SJCRH30 (cell line): ENCODE measurements at places on chromosomes 1 and 21.

GRCh38 chr1:64505944-64506655 lies 36.2 kb downstream of the CACHD1 start:
- peaks cover 21% of the 10 kb centered on the region for H3K4me1 ChIP-seq
- H3K4me3 ChIP-seq, result peak overlapping the region; percentile 55
- H3K36me3 ChIP-seq, result no peaks in the 10 kb centered on the region
- peak overlapping the region; percentile 43; the same call in 1 of the 2 replicates for H3K27ac ChIP-seq
- DNase-seq, result no peak
- no peaks in the 10 kb centered on the region for H3K27me3 ChIP-seq

GRCh38 chr1:88514544-88515060 lies 169.5 kb upstream of the PKN2 start:
- H3K27ac ChIP-seq, result no peak overlapping the region
- no peak overlapping the region for H3K4me3 ChIP-seq
- H3K36me3 ChIP-seq, result no peaks in the 10 kb centered on the region
- DNase-seq, result no peak
- H3K27me3 ChIP-seq, result no peaks in the 10 kb centered on the region
- no peaks in the 10 kb centered on the region for H3K4me1 ChIP-seq

DNA sequence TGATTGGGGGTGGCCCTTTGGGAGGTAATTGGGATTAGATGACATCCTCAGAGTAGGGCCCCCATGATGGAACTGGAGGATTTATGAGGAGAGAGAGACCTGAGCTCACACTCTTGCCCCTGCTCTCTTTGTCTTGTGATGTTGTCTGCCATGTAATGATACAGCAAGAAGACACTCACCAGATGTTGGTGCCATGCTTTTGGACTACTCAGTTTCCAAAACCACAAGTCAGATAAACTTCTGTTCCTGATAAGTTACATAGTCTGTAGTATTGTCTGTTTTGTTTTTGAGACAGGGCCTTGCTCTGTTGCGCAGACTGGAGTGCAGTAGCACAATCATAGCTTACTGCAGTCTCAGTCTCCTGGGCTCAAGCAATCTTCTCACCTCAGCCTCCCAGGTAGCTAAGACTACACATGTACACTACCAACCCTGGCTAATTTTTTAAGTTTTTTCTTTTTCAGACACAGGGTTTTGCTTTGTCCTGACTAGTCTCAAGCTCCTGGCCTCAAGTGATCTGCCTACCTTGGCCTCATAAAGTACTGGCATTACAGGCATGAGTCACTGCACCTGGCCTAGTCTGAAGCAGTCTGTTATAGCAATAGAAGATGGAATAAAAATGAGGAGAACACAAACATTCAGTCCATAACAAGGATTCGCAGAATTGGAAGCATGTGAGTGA lies 115.0 kb upstream of the GALNT2 start:
- H3K36me3 ChIP-seq, result no peaks in the 10 kb centered on the region
- no peak for DNase-seq
- H3K27me3 ChIP-seq, result no peaks in the 10 kb centered on the region
- no peak overlapping the region for H3K27ac ChIP-seq

DNA sequence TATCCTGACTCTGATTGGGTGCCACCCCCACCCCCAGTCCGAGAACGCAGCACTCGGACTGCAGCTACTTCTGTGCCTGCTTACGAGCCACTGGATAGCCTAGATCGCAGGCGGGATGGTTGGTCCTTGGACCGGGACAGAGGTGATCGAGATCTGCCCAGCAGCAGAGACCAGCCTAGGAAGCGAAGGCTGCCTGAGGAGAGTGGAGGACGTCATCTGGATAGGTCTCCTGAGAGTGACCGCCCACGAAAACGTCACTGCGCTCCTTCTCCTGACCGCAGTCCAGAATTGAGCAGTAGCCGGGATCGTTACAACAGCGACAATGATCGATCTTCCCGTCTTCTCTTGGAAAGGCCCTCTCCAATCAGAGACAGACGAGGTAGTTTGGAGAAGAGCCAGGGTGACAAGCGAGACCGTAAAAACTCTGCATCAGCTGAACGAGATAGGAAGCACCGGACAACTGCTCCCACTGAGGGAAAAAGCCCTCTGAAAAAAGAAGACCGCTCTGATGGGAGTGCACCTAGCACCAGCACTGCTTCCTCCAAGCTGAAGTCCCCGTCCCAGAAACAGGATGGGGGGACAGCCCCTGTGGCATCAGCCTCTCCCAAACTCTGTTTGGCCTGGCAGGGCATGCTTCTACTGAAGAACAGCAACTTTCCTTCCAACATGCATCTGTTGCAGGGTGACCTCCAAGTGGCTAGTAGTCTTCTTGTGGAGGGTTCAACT lies 2.1 kb downstream of the RBM15 start:
- peaks cover 13% of the 10 kb centered on the region; the same call in 1 of the 2 replicates for H3K4me1 ChIP-seq
- peaks cover 55% of the 10 kb centered on the region for H3K36me3 ChIP-seq
- H3K27ac ChIP-seq, result no peak overlapping the region
- no peaks in the 10 kb centered on the region for H3K27me3 ChIP-seq
- no peak for DNase-seq
- no peak overlapping the region for H3K4me3 ChIP-seq

DNA sequence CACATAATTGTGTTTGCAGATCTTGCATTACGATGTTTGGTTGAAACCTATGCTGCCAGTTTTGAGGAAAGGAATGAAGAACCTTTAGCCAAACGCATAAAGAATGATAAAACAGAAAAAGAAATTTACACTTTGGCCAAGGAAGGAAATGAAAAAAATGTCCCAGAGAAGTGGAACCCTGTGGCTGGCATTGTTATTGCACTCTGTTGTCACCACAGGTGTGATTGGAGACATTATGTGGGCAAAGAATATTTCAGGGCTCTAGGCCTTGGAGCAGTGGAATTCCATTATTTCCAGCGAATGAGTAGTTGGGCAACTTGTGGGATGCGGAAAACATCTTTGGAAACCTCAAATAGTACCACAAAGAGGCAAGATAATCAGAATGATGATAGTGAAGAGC lies 14.9 kb downstream of the TRMT13 start:
- H3K27ac ChIP-seq, result no peak overlapping the region
- no peak overlapping the region for H3K4me3 ChIP-seq
- no peaks in the 10 kb centered on the region for H3K4me1 ChIP-seq
- peaks cover 36% of the 10 kb centered on the region for H3K36me3 ChIP-seq

DNA sequence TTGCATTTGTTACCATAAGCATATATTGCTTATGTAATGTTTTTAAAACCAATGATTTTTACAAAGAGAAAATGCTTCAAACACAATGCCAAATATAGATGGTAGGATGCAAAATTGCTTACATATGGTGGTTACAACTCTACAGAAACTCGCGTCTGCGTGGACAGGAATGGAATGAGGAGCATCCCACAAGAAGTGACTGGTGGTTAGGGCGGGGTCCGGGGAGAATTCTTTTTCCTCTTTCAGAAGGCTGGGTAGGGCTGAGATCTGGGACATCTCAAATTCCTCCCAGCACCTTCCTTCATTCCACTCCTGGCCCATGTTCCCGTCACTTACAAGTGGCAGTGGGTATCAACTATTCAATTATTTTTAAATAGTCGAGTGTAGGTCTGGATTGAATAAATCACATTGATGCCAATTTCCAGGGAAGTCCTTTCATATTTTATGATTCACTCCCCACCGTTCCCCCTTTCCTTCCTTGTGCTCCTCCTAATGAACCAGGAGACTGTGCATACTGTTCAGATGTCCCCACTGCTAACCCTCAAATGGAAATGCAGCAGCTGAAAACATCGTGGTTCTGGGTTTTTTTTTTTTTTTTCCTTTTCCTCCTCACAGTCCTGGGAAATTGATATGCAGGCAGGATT lies 174.5 kb upstream of the POU3F1 start:
- peak overlapping the region; percentile 31; the same call in 1 of the 2 replicates for H3K27ac ChIP-seq
- H3K4me1 ChIP-seq, result peaks cover 19% of the 10 kb centered on the region
- DNase-seq, result peak; percentile 54
- H3K27me3 ChIP-seq, result peaks cover 4% of the 10 kb centered on the region; the same call in 1 of the 2 replicates

DNA sequence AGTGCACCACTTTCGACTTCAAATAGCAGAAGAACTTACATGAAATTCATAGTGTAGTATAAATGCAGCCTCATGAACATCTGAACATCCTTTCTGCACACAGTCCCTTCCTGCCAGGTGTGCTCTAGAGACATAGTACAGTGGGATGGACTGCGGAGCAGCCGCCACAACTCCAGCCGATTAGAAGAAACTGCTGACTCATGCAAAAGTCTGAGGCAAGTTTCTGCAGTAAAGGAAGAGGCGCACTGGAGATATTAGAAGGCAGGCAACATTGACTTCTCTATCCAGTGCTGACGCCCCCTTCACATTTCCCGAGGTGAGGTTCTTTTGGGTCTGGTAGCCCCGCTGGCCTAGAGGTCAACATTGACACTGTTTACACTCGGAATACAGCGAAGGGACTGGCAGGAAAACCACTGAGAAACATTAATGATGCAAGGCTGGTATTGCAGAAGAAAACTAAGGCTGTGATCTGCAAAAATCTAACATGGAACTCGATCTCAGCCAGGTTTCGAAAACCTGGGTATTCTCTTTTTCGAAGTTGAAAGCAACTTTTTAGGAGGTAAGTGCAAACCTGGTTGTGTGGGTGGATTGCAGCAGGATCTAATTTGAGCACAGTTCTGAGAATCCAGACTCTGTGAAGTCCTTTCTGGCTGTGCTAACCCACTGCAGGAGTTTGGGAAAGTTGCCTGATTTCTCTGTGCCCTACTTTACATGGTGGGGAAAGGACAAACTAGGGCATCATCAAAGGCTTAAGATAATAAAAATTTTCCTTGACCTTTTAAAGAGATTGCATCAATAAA lies 90.7 kb downstream of the CDC7 start:
- no peaks in the 10 kb centered on the region for H3K4me1 ChIP-seq
- no peak for DNase-seq
- no peaks in the 10 kb centered on the region for H3K36me3 ChIP-seq
- no peak overlapping the region for H3K27ac ChIP-seq

DNA sequence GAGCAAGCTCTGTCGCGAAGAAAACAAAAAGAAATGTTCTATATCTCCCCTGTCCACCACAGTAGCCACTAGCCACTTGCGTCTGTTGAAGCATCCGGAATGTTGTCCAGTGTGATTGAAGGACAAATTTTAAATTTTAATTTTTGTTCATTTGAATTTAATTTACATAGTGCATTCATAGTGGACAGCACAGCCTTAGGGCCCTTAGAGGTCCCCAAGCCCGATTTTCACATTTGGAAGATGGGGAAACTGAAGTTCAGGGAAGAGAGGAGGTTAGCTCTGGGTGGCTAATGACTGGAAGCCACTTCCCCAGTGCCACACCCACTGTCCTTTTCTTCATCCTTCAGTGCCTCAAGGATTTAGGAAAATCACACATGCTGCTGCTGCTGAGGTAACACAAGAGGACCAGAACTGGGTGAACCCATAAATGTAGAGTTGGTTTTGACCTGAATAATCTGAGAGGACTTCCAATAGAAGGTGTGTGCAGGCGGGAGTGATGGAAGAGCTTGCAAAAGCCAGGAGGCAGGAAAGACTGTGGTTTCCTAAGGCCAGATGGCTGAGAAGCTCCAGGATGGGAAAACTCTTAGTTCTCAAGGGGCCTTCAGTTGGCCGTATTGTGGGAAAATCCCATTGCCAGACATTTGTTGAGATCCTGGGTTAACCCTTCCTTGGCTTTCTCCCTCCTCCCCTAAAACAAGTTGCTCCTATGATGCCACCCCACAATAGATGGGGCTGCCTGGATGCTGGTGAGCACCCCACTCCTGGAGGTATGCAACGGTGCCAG lies 49.5 kb downstream of the TRIM11 start:
- H3K27ac ChIP-seq, result no peak overlapping the region
- no peaks in the 10 kb centered on the region for H3K4me1 ChIP-seq
- no peak overlapping the region for H3K4me3 ChIP-seq
- H3K27me3 ChIP-seq, result no peaks in the 10 kb centered on the region; the same call in none of the 2 replicates
- no peaks in the 10 kb centered on the region for H3K36me3 ChIP-seq

DNA sequence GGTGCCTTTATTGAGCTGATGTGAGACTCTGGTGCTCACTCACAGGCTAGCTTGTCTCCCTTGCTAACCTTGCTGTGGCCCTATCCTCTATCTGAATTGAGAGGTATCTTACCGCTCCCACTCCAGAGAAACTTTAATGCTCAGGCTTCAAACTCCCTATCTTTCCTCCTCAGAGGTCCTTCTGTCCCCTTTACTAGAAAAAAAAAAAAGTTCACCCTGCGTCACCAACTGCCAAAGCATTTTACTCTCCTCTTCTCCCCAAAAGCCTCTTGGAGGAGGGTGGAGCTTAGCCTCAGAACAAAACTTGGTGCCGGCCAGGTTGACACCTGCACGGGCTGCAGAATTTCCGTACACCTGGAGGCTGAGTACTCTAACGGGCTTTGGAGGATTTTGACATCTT lies 55.1 kb downstream of the ATP2B4 start:
- H3K4me1 ChIP-seq, result peaks cover 4% of the 10 kb centered on the region; the same call in 1 of the 2 replicates
- no peak for DNase-seq
- no peaks in the 10 kb centered on the region; the same call in 1 of the 2 replicates for H3K36me3 ChIP-seq
- no peaks in the 10 kb centered on the region for H3K27me3 ChIP-seq
- H3K4me3 ChIP-seq, result no peak overlapping the region

- H3K27ac ChIP-seq, result no peak overlapping the region
- H3K4me3 ChIP-seq, result no peak overlapping the region
- H3K36me3 ChIP-seq, result no peaks in the 10 kb centered on the region
- peaks cover 9% of the 10 kb centered on the region; the same call in 1 of the 2 replicates for H3K4me1 ChIP-seq
- peak; percentile 58 for DNase-seq
These were observed 9.3 kb downstream of the CHD5 start for GRCh38 chr1:6170742-6171201.

DNA sequence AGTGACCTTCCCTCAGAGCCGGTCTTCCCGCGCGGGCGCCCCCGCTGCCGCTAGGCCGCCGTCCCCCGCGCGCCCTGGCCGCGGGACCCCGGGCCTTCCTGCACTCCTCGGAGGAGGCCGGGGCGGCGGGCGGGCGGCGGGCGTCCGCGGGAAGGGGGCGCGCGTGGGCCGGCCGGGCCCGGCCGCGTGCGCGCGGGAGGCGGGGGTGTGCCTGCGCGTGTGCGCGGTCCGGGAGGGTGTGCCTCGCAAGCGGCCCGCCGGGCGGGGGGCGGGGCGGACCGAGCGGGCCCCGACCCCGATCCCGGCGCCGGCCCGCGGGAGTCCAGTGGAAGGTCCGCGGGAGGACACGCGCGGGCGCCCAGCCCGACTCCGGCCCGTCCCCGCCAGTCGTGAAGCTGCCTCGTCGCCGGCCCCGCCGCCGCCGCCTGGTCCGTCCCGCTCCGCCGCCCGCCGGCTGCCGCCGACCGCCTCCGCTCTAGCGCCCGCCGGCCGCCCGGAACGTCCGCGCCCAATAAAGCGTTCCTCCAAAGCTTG lies 438 bp downstream of the MRPS6 start:
- peak; percentile 35 for DNase-seq
- no peaks in the 10 kb centered on the region for H3K27me3 ChIP-seq
- no peaks in the 10 kb centered on the region; the same call in 1 of the 2 replicates for H3K36me3 ChIP-seq
- H3K4me1 ChIP-seq, result peaks cover 12% of the 10 kb centered on the region

DNA sequence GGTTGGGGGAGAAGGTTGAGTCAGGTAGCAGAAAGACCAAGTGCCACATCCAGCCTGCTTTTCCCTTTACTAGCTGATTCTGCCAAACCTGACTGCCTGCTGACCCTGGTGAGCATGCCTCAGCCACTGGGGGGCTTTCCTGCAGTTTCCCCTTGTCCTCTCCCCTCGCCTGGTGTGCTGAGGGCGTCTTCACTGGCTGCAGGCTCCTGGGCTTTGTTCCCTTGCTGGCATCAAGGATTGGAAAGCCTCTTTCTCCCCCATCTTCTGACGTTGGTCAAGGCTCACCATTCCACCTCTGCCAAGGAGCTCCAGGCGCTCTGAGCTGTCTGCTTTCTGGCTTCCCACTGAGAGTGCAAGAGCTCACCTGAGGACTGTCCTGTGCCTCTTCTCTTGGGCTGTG lies 28.4 kb downstream of the MAN1C1 start:
- no peak overlapping the region for H3K4me3 ChIP-seq
- H3K27me3 ChIP-seq, result no peaks in the 10 kb centered on the region
- H3K36me3 ChIP-seq, result peaks cover 23% of the 10 kb centered on the region; the same call in 1 of the 2 replicates

GRCh38 chr1:181514298-181515290 lies 31.3 kb downstream of the CACNA1E start:
- DNase-seq, result no peak
- H3K4me3 ChIP-seq, result no peak overlapping the region
- no peaks in the 10 kb centered on the region for H3K27me3 ChIP-seq
- H3K27ac ChIP-seq, result no peak overlapping the region
